Stimulated activated CD8-positive, alpha-beta memory T cell treated with anti-CD3 and anti-CD28 coated beads, Interleukin-4, amount 100 ng/mL, for 1 hour (primary cell): ENCODE measurements at places on chromosomes 7 and 10.

DNA sequence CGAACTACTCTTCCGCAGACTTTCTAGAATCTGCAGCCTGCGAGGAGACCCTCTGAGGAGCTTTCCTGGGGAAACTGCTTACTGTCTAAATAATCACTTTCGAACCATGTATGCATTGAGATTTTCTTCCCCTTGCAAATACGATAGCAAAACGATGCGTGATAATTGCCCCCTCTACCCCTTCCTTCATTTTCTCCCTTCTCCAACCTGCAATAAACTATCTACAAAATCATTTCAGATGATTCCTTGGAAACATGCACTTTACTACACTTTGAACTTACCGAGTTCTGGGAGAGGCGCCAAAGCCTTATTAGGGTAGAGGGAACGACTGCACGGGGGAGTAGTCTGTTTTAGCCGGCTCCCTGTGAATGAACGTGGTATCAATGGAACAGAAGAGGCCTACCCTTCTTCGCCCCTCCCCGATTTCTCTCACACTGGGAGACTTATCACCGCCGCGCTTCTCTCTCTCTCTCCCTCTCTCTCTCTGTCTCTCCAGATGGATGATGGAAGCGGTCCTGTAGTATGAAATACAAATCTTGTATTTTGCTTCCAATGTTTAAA is at the start of gene FGFBP3:
TSS of gene FGFBP3 (minus strand) at position 370 of the 561 bp plus-strand sequence. CDS start 517 bp downstream, outside the sequence.
- DNase-seq = no peak

DNA sequence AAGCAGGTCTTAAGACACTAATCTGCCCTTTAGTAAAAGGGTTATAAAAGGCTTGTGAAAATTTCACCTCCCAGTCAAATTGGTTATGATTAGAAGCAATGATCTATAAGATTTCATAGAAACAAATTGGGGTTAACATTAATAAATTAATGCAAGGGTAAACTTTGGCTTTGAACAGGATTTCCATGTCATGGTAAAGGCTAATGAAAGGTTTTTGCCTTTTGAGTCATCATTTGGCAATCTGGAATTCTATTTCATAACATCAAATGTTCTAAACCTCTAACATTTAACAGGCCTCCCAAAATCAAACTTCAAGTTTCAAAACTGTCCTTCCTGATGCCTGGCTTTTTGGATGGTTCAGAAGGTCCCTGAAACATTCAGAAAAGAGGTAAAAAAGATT is 62.4 kb downstream of the COA1 start:
- no peak for DNase-seq

- no peak for DNase-seq
These were observed 1193.9 kb downstream of the DNAJB9 start for GRCh38 chr7:109763611-109764010.

DNA sequence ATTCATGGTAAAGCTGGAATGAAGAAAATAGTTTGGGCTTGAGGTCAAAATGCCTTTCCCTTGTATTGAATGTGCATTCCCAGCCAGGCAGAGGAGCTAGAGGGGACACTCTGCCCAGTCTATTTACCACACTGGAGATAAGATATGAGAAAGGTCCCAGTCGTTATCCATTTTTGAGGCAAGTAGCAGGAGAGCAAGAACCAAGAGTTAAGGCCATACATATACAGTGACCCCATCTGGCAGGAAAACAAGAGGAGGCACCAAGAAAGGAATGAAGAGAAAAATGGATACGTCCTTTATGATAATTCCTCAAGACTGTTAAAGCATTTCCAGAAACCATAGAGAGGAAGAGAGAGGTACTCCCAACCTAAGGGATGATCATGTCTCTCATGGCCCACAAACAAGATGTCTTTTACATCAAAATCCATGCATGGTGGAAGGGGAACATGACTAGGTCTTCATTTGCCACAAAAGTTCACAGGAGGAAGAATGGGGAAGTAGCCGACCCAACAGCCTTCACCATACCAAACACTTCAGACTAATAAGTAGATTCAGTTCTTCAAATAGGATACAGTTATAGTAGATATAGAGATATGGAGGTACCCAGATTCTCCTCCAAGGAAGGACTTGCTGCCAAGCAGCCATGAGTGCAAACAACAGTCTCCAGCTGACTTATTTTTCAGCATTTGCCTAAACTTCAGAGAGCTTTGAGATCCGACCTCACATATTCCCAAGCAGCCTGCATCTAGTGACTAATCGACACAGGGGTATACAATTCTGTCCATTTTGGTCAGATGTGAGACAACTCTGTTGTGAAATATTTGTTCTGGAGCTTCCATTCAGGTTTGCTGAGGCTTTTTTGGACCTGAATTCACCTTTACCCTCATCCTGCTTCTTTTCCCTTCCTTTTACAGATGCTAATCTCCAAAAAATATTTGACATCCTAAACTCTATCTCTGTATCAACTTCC is 61.1 kb upstream of the CCDC71L start:
- no peak for DNase-seq

DNA sequence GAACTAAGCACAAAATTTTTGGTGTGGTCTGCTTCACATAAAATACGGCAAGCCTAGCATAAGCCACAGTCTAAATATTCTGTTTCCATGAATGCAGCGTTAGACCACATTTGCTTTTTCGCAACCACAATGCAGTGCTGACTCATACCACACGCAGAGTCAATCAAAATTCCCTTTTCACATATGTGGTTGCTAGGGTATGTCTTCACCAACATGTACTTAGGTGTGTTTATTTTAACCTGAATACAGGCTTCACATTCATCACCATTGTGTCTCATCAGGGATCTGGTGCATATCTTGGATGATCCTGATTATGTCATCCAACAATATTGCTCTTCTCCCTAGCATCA is 90.8 kb downstream of the CHN2 start:
- DNase-seq = peak; percentile 15

GRCh38 chr7:55641811-55642210 is 69.5 kb upstream of the VOPP1 start:
- no peak for DNase-seq
